Stimulated activated CD8-positive, alpha-beta memory T cell treated with anti-CD3 and anti-CD28 coated beads, Interleukin-4, amount 100 ng/mL, for 4 hours (primary cell): ENCODE measurements at places on chromosomes 11 and 22.

GRCh38 chr11:32168924-32169323 lies 78.0 kb downstream of the RCN1 start:
- no peak for DNase-seq

DNA sequence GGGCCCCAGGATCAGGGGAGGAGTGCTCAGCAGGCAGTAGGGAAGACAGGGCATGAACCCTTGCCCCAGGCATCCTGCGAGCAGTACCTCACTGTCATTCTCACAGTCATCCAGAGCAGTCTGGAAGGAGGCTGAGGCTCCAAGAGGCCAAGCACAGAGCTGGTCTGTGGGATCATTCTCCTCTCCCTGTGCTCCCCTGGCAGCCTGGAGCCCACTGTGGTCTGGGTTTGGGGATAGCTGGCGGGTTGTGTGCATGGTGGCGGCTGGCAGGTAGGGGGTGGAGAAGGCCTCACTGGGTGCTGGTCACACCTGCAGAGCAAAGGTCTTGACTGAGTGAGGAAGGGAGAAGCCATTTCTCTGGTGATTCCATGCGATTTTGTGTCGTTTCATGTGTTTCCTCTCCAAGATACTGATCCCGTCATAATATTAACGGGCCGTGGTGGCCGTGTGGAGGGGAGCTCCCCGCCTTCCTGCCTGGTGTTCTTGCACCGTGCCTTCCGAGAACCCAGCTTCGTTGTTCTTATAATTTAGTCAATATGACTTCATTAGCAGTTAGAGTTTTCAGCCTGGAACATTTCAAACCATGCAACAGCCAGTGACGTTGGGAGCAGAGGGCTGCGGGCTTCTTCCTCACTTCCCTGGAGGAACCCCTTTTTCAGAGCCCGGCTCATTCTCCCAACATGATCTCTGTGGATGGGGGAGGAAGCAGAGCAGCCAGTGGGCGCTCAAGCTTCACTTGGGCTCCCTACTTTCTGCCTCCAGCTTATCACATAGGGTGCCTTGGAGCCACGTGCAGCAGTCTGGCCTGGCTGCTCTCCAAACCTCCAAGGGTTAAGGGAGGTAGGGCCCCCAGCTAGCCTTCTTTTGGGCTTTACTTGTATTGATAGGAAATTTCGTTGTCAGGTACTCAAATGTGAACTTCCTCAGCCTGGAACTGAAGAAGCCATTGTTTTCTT lies 20.8 kb upstream of the ADORA2A start:
- no peak for DNase-seq

- DNase-seq, result no peak
Measured at GRCh38 chr11:67284811-67285540, 4.1 kb upstream of the ANKRD13D start.

GRCh38 chr11:130979386-130979972 lies 63.2 kb upstream of the SNX19 start:
- DNase-seq, result no peak

- DNase-seq, result no peak
Measured at GRCh38 chr11:19632499-19632834, 80.2 kb upstream of the NAV2 start.

DNA sequence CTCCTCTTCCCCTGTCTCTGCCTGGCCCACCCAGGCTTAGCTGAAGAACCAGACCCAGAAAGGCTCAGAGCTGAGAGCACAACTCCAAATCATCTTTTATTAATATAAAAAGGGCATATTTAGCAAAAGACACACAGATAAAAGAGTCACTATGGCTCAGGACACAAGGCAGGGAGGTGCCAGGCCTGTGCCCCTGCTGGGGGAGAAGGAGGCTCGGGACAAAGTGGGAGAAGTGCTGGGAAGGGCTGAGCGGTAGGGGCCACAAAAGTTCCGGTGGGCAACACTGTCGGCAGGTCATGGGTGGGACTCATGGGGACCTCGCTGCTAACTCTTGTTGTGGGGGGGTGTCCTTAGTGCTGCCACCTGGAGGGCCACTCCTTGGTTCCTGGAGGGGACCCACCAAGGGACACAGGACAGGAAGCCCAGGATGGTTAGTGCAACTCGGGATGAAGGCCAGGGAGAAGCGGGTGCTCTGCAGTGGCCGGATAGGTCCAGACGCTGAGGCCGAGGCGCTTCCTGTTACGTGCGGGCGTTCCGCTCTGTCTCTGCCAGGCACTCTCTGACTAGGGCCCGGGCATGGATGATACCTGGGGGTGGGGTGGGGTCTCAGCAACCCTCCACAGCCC lies 1.4 kb upstream of the PITPNM1 start:
- no peak for DNase-seq

GRCh38 chr11:80031014-80031600 lies 590.3 kb upstream of the TENM4 start:
- DNase-seq, result no peak

- no peak for DNase-seq
Measured at GRCh38 chr22:23509571-23510302, 70.4 kb downstream of the IGLL1 start.

GRCh38 chr11:44517541-44517940 lies 47.9 kb upstream of the CD82 start:
- DNase-seq, result no peak

DNA sequence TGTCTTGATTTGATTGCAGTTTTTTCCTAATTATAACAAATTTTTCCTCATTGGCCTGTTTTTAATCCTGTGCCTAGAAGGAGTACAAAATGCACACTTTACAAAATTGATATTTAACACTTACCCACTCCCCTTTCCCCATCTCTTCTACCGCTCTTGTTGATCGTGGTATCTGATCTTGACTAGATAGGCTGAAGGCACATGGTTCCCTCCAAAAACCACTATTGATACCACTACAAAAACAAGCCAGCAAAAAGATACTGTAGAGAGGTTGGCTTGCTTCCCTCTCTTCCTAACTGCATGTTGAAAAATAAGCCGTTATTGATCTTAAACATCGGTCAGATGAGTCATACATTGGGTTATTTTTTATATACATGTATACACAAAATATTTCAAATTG lies 14.6 kb upstream of the ZNF143 start:
- DNase-seq, result no peak

GRCh38 chr11:115104851-115105453 lies 399.3 kb downstream of the CADM1 start:
- DNase-seq, result no peak

- no peak for DNase-seq
Measured at GRCh38 chr11:353179-353873, 16.0 kb upstream of the B4GALNT4 start.

DNA sequence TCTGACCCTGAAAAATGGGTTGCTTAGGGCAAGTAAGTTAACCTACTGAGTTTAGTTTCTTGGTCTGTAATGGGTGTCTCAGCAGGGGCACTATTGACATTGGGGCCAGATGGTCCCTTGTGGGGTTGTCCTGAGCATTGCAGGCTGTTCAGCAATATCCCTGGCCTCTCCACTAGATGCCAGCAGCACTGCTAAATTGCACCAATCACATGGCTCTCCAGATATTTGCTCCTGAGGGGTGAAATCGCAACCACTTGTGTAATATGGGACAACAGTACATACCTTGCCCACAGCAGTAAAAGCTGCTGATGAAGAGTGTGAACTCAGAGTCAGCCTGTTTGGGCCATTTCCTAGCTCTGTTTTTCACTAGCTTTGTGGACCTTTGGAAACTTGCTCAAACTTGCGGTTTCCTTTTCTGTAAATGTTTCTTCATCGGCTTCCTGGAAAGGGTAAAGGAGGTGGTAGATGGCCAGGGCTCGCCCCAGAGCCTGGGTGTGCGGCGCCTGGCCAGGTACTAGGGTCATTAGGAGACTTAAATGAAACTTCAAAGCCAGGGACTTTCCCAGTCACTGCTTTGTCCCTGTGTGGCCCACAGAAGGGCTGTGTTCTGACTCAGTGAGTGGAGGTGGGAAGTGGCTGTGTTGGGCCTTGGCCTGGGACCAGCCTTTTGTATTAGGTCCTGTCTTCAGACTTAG lies 13.0 kb downstream of the NCF4 start:
- no peak for DNase-seq

GRCh38 chr11:30432178-30432577 lies 109.3 kb downstream of the ARL14EP start:
- DNase-seq, result no peak
